HepG2 (cell line): ENCODE measurements at places on chromosomes 4 and X. TPM values are rescaled to one million over a fixed set of nuclear protein-coding genes. Genes with fewer than 3 reads are reported as not detected.

EGF gene
- 0.07 TPM in 1 of 2 replicates, not detected in the other for total RNA-seq

AGA gene
- total RNA-seq: 12.2 and 22.3 TPM in 2 replicates

DIPK2B gene
- not detected in 2 replicates for total RNA-seq

DGAT2L6 gene
- total RNA-seq: not detected in 2 replicates

KLKB1 gene
- 0.49 and 0.59 TPM in 2 replicates for total RNA-seq

C4orf50 gene
- not detected in 2 replicates for total RNA-seq

CENPVL1 gene
- total RNA-seq: not detected in 2 replicates

ARMCX1 gene
- not detected in 2 replicates for total RNA-seq

PAGE5 gene
- not detected in 2 replicates for total RNA-seq

PCYT1B gene
- total RNA-seq: 9.2 and 15.9 TPM in 2 replicates

MAGEB10 gene
- total RNA-seq: not detected in 2 replicates

RPS6KA3 gene
- 357 and 581 TPM in 2 replicates for total RNA-seq

FRG2 gene
- not detected in 2 replicates for total RNA-seq

CSAG3 gene
- total RNA-seq: not detected in 2 replicates

SERTM2 gene
- total RNA-seq: not detected in 2 replicates

GLRA3 gene
- not detected in 2 replicates for total RNA-seq

GPR34 gene
- not detected in 2 replicates for total RNA-seq

AFF1 gene
- 15.9 and 19.6 TPM in 2 replicates for total RNA-seq

COX18 gene
- 21.3 and 25.3 TPM in 2 replicates for total RNA-seq

IL13RA2 gene
- total RNA-seq: not detected in 2 replicates

AMELX gene
- not detected in 2 replicates for total RNA-seq

ARR3 gene
- total RNA-seq: not detected in 2 replicates

NAA11 gene
- not detected in 2 replicates for total RNA-seq

NUP62CL gene
- 5.5 and 5.8 TPM in 2 replicates for total RNA-seq

OCIAD1 gene
- total RNA-seq: 52.6 and 74.9 TPM in 2 replicates

P2RY8 gene
- total RNA-seq: 0.66 and 1.0 TPM in 2 replicates

CPZ gene
- 0.38 and 0.58 TPM in 2 replicates for total RNA-seq

CISD2 gene
- total RNA-seq: 35.5 and 37.7 TPM in 2 replicates

ADRA2C gene
- total RNA-seq: 43.8 and 69.7 TPM in 2 replicates

SLIT2 gene
- total RNA-seq: 0.03 TPM in 1 of 2 replicates, not detected in the other

TEC gene
- 0.20 TPM in 2 replicates for total RNA-seq

RASL11B gene
- total RNA-seq: 0.07 TPM in 1 of 2 replicates, not detected in the other

NUDT6 gene
- 8.3 and 10.6 TPM in 2 replicates for total RNA-seq

PRAF2 gene
- total RNA-seq: 0.33 TPM in 1 of 2 replicates, not detected in the other

DCAF4L1 gene
- 0.09 TPM in 1 of 2 replicates, not detected in the other for total RNA-seq

CASP3 gene
- 77.8 and 139 TPM in 2 replicates for total RNA-seq

NEXMIF gene
- total RNA-seq: not detected in 2 replicates

VBP1 gene
- total RNA-seq: 72.6 and 95.2 TPM in 2 replicates

CSN1S1 gene
- not detected in 2 replicates for total RNA-seq

CXorf65 gene
- total RNA-seq: not detected in 2 replicates

DCAF12L1 gene
- total RNA-seq: not detected in 2 replicates

RBM46 gene
- total RNA-seq: not detected in 2 replicates

TIGD4 gene
- total RNA-seq: 0.49 and 0.62 TPM in 2 replicates

NXF2 gene
- not detected in 2 replicates for total RNA-seq

NLGN3 gene
- 0.04 TPM in 1 of 2 replicates, not detected in the other for total RNA-seq

GPRASP1 gene
- total RNA-seq: 0.51 and 1.4 TPM in 2 replicates
